ENCODE measurements at places on chromosomes 3 and 15.

- no peak for DNase-seq
Measured at GRCh38 chr3:195154793-195155535, 116.0 kb downstream of the XXYLT1 start.

GRCh38 chr3:32994045-32994444 lies 42.6 kb downstream of the CCR4 start:
- no peak for DNase-seq

DNA sequence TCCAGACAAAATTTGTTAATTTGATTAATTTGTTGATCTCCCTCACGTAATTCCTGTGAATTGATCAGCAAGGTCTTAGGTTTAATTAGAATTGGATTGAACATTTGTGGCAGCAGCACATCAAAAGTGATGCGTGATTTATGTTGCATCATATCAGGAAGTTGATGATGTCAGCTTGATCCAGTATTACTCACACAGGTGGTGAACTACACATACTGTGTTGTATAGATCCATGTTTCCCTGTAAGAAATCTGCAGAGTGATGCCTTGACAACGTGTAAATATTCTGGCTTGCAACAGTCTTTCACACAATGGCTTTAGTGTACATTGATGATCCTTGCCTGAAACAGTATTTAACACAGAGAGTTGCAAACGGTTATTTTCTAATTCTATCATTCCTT lies 200.4 kb downstream of the ADAMTSL3 start:
- DNase-seq, result no peak

GRCh38 chr15:99495430-99496301 lies 70.1 kb upstream of the MEF2A start:
- DNase-seq, result no peak

GRCh38 chr3:56282341-56282740 lies 185.9 kb downstream of the ERC2 start:
- no peak for DNase-seq

GRCh38 chr3:140162551-140162950 lies 227.6 kb downstream of the CLSTN2 start:
- no peak for DNase-seq

DNA sequence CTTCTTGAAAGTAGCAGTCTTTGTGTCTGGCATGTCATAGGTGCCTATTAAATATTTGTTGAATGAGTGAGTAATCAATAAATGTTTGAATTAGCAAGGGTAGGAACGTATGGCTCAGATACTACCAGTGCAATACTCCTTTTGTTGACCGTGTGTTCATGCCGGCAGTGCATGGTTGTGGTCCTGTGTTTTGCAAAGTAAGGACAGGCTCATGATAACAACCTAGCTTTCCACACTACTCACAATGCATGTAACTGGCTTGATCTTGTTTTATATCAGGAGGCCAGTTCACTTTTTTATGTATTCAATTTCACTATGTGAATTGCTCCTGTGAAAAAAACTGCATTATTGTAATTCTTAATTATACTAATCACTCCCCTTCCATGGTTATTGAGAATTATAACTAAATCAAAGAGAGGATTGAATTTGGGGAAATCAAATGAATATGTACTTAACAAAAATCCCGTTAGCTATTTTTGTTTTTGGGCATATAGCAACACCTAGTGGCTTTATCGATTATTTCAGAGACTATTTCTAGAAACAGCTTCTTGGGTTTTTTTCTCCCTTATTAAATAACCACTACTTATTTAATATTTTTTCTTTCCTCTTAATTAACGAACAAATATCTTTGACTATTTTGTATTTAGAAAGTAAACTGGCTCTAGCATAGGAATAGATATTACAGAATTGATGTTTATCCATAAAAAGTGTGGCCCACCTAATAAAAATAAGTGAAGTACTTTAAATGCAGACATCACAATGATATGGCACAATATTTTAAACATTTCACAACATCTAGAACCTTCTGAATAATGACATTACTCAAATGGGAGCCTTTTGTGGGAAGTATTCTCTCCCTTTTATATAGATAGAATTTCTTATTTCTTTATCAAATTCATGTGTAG lies 218.5 kb downstream of the BBX start:
- no peak for DNase-seq

DNA sequence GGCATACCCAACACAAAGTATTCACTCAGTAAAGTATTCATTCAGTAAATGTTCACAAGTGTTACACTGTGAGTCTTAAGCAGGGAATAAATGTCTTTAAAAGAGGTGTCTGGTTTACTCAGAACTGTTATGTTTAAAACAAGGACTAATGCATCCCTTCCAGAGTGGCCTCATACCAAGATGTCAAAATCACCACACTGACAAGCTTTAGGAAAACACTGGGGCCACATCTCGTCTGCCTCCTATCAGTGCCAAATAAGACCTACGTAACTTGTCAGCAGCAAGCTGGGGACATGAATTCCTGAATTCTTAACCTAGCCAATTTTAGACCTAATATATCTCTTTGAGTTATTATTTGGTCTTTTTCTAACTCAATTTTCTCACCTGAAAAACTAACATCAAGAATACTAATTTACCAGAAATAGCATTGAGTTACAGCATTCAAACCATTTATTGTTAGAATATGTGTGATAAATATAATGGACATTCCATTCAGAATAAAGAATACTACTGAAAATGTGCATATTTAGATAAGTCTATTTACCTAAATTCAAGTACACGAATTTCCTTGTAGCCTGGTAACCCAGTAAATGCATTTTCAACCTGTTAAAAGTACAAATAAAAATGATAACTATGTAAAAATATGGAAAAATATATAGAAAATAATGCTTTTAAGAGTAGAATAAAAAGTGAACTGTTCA lies 51.3 kb downstream of the IMPG2 start:
- DNase-seq, result no peak

GRCh38 chr3:101253396-101253795 lies 67.0 kb downstream of the IMPG2 start:
- DNase-seq, result no peak

DNA sequence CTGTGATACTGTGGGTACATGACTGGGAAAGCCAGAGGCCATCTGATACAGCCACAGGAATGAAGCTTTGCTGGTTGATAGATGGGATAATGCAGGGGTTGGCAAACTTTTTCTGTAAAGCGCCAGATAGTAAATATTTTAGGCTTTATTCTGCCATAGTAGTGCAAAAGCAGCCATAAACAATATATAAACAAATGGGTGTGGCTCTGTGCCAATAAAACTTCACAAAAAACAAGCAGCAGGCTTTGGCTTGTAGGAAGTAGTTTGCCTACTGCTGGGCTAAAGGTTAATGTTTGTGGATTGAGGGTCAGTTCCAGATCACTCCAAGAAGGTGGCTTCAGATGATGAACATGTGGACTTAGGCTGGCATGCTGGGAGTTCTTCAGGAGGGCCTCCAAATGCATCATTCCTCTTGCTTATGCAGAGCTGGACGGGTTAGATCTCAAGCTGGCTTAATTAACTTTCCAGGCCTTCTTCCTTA lies 305.7 kb downstream of the RPLP1 start:
- DNase-seq, result no peak

DNA sequence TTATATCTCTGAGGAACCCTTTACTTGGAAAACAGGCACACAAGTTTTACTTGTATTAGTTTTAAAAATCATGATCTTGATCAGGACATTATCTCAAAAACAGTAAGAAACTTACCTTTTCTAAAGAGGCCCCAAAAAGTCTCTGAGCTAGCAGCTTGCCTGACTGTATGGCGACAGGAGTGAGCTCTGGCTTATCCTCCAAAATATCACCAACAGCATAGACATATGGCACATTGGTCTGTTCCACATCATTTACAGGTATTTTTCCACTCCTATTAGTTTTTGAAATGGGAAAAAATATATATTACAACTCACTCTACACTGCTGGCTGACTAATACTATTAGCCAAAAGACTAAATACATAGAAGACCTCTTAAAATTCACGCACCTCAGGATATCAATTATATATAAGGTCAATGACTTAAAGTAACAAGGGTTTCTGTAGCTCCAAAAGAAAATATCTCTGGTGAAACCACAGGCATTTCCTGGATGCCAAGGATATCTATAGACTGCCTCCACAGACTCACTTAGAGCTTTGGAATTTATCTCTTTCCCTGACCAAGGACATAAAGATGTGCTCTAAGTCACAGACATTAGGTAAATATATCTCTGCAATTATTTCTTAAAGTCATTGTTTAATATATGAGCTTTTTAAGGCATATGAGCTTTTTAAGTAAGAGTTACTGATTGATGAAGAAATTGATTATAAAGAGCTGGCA lies 33.1 kb downstream of the TXNRD3 start:
- DNase-seq, result no peak

- DNase-seq, result no peak
Measured at GRCh38 chr15:85603703-85604102, 191.0 kb downstream of the KLHL25 start.

- no peak for DNase-seq
Measured at GRCh38 chr3:151346292-151346691, 16.9 kb upstream of the P2RY13 start.

DNA sequence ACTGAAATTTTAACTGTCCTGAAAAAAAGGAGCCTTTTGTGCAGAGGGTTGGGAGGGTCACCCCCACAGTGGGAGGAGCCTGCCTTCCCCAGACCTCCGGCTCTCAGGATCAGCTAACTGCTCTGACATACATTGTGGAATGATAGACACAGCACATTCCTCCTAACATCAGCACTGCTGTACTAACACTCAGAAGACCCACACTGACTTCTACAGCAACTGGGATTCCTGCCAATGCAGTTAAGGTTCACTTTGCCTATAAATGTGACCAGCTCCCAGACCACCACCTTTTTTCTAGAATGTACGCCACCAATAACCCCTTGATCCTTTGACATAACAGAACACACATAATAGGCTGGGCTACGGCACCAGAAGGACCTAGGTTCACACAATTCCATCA lies 3.2 kb downstream of the CPEB1 start:
- no peak for DNase-seq

GRCh38 chr3:30600572-30600971 lies 5.8 kb upstream of the TGFBR2 start:
- no peak for DNase-seq

- DNase-seq, result no peak
Measured at GRCh38 chr3:176247191-176247590, 950.1 kb downstream of the TBL1XR1 start.

- DNase-seq, result no peak
Measured at GRCh38 chr15:47506329-47507100, 210.8 kb upstream of the SEMA6D start.

DNA sequence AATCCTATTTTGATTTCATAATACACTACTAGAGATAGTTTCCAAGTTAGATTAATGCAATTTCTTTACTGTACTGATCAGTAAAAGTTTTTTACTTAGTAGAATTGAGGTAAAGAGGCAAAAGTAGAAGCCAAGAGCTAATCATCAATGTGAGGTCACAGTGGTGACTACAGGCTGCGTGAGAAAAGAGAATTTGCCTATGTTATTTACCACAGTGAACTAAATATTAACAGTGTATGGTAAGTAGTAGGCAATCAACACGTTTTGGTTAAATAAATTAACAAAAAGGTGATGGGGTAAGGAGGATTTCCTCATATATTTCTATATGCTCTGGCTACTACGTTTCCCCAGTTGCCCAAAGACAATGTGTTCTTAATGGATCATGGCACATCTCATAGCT lies 202.2 kb upstream of the CMC1 start:
- no peak for DNase-seq

DNA sequence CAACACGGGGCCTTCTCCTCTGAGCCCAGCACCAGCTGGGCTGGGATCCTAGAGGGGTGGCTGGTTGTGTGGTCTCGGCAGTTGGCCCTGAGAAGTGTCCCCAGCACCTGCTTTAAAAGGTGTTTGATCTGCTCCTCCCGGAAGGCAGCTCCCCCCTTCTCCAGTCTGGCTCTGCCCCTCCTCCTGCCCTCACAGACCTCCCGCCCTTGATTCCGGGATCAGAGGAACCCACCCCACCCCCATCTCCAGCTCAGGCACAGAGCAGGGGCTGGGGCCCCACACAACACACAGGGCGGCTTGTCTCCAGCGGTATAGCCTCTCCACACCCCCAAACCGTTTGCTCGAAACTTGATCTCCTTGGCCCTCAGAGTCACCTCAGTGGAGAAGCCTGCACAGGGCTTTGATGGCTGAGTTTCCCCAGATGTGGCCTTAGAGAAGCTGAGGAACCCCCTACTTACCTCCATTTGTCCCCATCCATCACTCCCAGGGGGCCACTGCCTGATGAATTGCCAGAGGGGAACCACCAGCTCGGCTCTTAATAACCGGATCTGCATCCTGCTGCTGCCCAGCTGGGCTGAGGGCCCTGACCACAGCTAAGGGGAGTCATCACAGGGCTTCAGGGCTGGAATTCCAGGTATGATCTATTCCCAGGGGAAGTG lies 6.4 kb upstream of the STRA6 start:
- peak; percentile 92 for DNase-seq

- DNase-seq, result no peak
Measured at GRCh38 chr3:107216711-107217110, 160.5 kb upstream of the CCDC54 start.

DNA sequence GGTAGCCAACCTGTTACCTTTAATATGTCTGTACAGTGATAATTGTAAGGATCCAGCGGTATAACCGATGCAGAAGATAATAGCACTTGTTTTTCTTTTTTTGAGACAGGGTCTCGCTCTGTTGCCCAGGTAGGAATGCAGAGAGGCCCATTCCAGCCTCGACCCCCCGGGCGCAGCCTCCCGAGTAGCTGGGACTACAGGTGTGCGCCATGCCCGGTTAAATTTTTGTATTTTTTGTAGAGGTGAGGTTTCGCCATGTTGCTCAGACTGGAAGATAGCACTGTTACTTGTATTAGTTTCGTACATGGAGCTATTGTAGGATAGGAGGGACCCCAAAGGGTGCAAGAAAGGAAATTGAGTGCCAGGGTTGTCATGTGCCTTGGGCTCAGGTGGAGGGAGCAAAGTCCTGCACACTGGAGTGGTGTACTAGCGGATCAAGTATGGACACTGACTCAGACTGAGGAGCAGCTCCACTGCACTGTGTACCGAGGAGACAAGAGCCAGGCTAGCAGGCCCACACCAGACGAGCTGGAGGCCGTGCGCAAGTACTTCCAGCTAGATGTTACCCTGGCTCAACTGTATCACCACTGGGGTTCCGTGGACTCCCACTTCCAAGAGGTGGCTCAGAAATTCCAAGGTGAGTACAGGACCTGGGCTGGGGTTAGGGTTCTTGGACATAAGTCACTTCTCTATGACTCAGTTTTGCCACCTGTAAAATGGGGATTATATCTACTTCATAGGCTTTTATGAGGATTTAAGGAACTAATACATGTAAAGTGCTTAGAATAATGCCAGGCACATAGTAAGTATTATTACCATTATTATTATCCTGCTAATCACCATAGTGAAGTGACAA lies 1.0 kb downstream of the OGG1 start:
- DNase-seq, result no peak

- no peak for DNase-seq
Measured at GRCh38 chr15:85704066-85704465, 90.7 kb downstream of the KLHL25 start.

DNA sequence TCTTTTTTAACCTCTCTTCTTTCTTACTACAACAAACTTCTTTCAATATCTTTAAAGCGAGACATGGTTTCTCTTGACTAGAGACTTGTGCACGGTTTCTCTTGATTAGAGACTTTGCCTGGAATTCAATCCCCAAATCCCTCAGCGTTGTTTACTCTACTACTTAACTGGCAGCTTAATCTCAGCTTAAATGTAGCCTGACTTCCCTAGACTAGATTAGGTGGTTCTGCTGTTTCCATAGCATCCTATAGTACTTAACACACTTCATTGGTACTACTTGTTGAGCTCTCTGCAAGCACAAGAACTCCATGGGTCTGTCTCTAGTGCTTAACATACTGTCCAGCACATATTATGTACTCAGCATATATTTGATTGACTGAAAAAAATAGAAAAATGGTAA lies 168.2 kb upstream of the GPR149 start:
- peak; percentile 26 for DNase-seq

Data from WERI-Rb-1 (cell line).